Activated CD4-positive, alpha-beta T cell treated with anti-CD3 and anti-CD28 coated beads for 1 hour (primary cell): ENCODE measurements at places on chromosomes 6 and 20.

GRCh38 chr6:158046201-158047126 lies 64.8 kb downstream of the SYNJ2 start:
- DNase-seq = no peak

- no peak for DNase-seq
These were observed 32.6 kb upstream of the GRM4 start for GRCh38 chr6:34178357-34179105.

- DNase-seq = no peak
These were observed 25.0 kb downstream of the TAB2 start for GRCh38 chr6:149342525-149342924.

DNA sequence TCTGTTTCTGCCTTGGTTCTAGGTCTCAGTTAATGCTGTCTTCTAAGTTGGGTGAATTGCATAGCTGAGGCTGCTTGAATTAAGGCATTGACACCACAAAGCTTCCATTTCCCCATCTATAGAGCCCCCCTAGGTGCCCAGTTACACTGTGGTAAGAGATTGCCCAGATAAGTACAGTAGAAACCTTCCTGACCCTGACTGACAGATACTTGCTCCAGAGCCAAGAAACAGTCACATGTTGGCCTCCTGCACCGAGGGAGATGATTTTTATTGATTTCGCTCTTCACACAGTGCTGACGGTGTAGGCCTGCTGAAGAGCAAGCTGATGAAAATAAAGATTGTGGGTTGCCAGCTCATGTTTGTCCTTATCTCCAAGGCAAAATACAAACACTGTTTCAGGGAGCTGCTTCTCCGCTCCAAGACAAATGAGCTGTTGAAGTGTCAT lies 67.9 kb downstream of the TRMT11 start:
- DNase-seq = no peak

DNA sequence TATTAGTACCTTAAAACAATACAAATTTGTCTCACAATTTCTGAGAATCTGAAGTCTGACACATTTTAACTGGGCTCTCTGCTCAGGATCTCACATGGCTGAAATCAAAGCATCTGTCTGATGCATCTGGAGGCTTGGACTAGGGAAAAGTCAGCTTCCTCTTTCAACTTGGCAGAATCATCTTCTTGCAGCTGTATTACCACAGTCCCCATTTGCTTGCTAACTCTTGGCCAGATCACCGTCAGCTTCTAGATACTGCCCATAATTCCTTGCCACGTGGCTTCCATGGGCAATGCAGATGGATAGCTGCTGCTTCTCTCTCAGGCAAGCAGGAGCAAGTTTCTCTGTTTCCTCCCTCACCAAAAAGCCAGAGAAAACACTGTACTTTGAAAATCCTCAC lies 1106.4 kb upstream of the CITED2 start:
- DNase-seq = no peak
